ENCODE measurements at places on chromosomes 4 and X.
A peak's percentile ranks its signal among the peaks of the same experiment; 100 is the strongest.

- no peak for DNase-seq
These were observed 13.6 kb upstream of the BOD1L1 start for GRCh38 chr4:13641084-13641483.

DNA sequence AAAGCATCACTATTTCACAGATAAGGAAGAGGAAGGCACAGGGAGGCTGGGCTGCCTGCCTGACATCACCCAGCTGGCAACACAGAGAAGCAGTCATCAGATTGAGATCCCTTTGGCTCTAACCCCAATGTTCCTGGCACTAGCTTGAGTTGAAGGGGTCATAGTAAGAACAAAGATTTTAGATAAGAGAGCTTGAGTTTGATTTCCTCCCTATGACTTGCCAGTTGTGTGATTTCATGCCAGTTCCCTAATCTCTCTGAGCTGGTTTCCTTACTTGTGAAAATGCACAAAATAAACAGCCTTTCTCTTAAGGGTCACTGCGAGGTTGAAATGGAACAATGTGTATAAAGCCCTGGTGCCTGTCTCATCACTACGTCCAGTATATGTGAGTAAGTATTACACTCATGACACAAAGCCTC lies 475.4 kb upstream of the HS3ST1 start:
- no peak for DNase-seq

DNA sequence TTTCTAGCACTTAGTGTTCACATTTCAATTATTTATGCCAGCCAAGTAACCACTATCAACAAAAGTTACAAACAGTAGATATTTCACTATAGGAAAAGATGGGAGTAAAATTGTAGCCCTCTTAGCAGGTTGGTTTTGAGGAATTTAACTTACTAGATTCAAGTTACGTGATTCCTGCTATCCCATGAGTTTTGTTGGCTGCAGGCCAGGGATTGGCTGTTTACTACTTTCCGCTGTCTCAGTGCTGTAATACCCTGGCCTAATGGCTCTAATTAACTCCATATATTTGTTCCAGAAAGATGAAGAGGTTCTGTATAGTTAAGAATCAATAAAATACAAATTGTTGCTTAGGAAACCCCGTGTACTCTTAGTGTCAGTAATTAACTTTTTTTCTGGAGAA lies 55.5 kb upstream of the MAGED1 start:
- no peak for DNase-seq

DNA sequence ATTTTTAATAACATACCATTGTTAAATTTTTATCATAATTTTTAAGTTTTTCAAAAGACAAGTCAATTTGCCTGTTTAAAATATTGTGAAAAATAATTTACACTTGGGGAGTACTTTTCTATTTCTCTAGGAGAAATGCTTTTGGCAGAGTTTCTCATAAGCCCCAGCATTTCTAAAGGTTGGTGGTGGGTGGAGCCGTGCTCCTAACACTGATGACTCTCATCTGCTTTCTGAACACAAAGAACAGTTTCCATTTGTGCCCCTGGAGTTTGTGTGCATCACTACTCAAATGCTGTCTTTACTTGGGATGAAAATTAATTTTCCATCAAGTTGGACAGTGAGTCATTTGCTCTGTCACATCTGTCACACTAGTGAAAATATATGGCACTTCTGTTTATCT lies 57.6 kb downstream of the TNIP2 start:
- no peak for DNase-seq

DNA sequence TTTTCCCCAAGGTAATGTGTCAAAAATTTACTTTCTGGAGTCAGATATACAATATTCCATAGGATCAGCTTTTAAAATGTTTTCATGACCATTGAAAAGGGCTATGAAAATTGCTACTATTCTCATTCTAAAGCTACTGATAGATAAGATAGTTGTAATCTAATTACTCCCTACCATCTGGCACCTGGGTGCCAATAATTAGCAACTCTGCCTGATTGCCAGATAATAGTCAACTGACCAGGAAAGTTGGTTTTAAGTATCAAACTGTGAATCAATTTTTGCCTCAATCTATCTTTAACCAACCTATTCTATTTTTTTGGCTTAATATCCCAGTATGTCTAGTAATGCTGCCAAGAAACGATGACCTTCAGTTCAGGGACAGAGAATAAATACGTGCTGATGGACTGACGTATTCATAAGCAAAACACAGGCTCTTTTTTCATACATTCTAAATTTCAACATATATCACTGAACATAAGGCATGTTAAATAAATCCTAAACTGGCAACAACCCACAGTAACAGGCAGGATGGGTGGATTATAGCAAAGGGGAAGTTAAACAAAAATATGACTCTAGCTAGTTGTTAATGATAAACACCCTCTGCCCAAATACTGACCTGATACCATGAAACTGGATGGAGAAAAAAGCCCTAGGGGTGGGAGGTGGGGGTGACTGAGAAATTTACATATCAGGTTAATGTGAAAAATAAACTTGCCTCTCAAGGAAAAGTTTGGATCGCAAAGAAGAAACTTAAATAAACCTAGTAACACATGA lies 18.2 kb downstream of the SH3RF1 start:
- DNase-seq: no peak

- no peak for DNase-seq
These were observed 5.1 kb upstream of the ARL13A start for GRCh38 chrX:100964362-100964761.

- DNase-seq: peak; percentile 66
These were observed 61.3 kb upstream of the KDR start for GRCh38 chr4:55186700-55187099.

DNA sequence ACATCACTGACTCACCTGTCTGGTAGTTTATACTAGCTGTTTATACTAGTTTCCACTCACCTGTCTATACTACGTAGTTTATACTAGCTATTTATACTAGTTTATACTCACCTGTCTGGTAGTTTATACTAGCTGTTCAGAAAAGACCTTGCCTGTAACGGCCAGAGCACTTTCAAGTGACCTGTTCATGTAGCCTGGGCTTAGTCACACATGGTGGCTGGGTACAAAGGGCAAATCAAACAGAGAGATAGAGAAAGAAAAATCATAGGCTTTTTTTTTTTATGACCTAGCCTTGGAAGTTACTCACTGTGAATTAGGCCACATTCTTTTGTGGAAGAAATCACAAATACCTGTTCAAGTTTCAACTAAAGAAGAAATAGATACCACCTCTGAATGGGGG lies 30.7 kb upstream of the SPANXN4 start:
- DNase-seq: no peak

DNA sequence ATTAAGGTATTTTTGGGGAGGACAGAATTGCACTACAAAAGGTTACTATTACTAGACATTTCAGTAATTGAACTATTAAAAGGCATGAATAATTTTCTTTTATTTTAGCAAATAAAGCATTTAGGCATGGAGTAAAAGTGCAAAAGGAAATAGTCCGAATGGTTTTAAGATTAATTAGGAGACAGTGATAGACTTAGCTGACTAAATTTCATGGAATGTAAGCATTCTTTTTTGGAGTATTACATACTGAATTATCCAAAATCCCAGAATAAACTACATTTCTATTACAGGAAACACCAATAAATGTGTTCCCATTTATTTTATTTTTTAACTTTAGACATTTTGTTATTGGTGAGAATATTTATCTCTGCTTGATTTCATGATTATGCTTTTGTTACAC lies 30.7 kb upstream of the MAP9 start:
- DNase-seq: no peak

GRCh38 chrX:105725228-105725627 lies 97.1 kb upstream of the NRK start:
- no peak for DNase-seq

- DNase-seq: no peak
These were observed 81.4 kb downstream of the EVC2 start for GRCh38 chr4:5626913-5627312.

- DNase-seq: no peak
These were observed at the start of gene TASL for GRCh38 chrX:30577362-30577991. Gene TASL, minus strand, starts transcription at chrX:30577766. Its CDS starts 17,411 bp downstream, at chrX:30560355.

DNA sequence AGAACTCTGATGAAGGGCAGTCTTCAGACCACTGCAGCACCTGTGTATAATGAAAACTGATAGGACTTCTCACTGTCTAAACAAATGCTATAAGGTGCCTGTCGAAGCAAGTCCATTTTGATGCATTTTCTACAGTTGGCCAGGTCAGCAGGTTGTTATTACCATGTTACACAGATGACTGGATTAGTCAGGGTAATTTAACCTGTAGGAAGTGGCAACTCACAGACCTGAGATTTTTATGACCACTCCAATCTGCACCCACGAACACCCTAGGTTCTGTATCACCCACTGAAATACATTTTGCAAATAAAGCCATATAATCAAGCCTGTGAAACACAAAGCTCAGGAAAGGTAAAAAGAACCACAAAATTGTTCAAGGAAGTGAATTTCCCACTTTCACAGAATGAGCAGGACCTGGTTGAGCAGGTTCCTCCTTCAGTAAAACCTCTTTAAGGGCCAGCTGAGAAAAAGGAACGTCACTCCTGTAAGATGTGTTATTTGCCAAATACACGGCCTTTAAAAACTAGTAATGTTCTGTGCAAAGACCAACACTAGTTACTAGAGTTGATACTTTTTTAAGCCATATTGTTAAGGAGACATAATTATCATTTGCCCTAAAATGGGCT lies 12.7 kb downstream of the MAML3 start:
- DNase-seq: no peak

GRCh38 chrX:10665681-10666080 lies 45.3 kb upstream of the MID1 start:
- no peak for DNase-seq

GRCh38 chrX:30065226-30065625 lies 150.1 kb upstream of the MAGEB2 start:
- DNase-seq: no peak

GRCh38 chrX:21590012-21590776 lies 67.9 kb downstream of the KLHL34 start:
- no peak for DNase-seq
